ENCODE measurements at places on chromosomes 6 and 20.

GRCh38 chr6:158284007-158284875, 28.0 kb upstream of the TULP4 start:
- DNase-seq, result peak; percentile 96

GRCh38 chr6:39189915-39190544, 39.2 kb downstream of the KCNK5 start:
- DNase-seq, result peak; percentile 2

DNA sequence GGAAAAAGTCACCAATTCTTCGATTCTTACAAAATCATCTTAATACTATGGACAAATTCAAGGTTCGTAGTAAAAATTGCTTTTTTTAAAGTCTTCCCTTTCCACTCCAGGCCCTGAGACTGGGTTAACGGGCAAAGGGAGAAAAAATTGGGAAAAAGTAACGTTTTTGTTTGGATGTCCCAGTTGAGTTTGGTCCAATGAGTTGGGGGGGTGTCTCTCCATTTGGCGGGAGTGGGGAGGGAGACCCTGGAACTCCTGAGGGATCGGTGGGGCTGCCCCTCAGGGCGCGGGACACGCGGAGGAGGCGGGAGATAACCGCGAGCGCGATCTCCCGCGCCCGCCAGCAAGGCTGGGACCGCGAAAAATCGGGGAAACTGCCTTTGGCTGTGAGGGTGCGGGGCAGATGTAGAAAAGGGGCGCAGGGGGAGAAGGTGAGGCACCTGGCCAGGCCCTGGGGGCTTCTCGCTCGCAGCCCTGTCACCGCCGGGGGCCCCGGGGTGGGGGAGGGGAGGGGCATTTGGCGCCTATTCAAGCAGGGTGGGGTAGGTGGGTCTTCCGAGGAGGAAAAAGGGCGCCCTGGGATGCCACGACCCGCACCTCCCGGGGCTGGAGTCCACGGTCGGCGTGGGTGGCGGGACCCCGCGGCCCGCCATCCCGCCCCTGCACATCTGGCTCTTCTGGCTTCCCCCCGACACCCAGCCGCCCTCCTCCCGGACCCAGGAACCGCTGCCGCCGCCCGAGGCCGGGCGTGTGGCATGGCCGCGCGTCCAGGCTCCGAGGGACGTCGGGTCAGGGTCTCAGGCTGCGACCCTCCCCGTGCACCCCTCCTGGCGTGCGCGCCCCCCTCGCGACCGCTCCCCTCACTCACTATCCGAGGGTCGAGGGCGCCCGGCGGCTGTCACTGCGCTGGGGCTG, 595 bp downstream of the FBXO5 start:
- no peak for DNase-seq

- no peak for DNase-seq
Measured at GRCh38 chr6:92714346-92714745, 705.0 kb downstream of the EPHA7 start.

All from fibroblast of upper back skin (primary cell).